ENCODE measurements at places on chromosomes 5 and 9.

DNA sequence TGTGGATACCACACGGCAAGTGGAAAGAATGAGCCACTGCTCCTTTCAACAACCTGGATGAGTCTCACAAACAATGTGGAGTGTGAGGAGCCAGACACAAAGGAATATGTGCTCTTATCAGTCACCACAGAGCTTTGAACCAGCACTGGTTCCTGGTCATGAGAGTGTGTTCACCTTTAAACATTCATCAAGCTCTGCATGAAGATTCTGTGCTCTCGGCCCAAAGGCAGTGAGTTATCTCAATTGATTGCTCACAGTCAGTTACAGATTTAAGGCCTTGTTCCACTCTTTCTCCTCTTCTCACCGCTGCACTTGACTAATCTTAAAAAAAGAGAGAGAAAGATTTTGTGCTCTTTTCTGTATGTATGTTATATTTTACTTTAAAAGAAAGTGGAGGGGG lies 19.4 kb downstream of the LRSAM1 start:
- DNase-seq = no peak

DNA sequence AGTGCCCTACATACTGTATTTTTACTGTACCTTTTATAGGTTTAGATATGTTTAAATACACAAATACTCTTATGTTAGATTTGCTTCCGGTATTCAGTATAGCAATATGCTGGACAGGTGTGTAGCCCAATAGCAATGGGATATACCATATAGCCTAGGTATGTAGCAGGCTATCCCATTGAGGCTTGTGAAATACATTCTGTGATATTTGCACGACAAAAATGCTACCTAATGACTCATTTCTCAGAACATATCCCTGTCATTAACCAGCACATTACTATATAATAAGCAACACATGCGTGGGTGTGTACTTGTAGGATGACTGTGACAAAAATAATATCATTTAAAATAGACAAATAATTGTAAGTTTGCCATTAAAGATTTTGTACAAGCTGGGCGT lies 208.8 kb downstream of the MRPS30 start:
- no peak for DNase-seq

GRCh38 chr9:99509900-99510535 lies 287.9 kb downstream of the SEC61B start:
- no peak for DNase-seq

DNA sequence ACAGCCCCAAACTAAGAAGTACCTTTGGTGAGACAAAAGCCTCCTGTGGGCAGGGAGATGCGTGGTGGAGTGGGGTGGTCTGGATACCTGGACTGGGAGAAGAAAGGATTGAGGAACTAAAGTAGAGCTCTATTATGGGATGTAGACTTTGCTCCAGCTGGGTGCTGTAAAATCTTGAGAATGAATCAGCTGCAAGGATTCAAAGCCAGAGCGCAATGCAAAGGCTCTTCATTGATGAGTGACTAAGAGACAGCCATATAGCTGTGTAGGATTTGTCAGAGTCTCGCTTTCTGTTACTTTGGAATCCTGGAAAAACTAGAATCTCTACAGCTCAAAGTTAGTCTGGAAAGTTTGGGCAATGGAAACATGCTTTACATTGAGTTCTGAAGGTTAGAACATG lies 159.9 kb downstream of the TAF11L14 start:
- no peak for DNase-seq

DNA sequence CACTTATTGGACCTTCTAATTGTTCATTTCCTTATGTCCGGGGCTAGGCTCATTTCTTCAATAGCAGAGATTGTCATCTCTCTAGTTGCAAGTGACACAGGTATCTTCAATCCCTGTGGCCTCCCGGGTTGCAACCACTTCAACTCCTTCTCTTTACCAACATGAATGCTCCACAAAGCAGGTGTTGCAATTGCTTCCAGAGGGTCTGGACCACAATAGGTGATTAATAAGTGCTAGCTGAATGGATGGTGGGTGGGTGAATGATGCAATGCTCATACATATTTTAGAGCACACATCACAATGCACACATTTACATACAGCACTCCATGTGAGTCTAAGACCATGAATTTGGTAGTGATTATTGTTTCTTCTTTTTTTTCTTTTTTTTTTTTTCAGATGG lies 2.6 kb downstream of the CEMIP2 start:
- no peak for DNase-seq

DNA sequence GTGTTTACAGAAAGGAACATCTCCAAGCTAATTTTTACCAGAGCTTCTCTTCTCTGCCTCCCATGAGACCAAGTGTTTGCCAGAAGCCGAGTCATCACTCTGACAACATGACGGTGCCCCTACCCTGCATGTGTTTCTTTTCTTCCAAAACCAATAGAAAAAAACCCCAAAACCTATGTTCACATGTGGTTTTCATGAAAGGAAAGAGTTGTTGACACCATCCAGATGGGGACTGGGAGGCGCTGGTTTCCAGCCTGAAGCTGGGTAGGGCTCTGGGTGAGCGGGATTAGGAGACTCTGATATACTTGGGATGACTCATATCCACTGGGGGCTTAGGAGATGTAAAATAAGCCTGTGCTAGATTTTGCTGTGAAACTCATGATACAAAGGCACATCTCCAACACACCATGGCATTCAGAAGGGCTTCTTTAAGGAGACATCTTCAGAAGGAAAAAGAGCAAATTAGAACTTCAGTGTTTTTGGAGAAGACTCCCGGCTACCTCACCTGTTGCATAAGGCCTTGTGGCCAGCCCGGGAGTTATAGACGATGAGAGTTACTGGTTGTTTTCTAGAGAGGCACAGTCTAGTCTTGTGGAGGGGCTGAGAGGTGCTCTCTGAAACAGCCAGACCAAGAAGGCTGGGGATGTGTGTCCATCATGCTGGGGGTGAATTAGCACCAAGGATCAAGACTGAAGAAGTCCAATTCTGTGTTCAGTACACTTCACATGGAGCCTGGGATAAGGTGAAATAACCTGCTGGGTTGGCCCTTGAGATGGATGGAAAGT lies 108.9 kb upstream of the LHFPL2 start:
- no peak for DNase-seq

DNA sequence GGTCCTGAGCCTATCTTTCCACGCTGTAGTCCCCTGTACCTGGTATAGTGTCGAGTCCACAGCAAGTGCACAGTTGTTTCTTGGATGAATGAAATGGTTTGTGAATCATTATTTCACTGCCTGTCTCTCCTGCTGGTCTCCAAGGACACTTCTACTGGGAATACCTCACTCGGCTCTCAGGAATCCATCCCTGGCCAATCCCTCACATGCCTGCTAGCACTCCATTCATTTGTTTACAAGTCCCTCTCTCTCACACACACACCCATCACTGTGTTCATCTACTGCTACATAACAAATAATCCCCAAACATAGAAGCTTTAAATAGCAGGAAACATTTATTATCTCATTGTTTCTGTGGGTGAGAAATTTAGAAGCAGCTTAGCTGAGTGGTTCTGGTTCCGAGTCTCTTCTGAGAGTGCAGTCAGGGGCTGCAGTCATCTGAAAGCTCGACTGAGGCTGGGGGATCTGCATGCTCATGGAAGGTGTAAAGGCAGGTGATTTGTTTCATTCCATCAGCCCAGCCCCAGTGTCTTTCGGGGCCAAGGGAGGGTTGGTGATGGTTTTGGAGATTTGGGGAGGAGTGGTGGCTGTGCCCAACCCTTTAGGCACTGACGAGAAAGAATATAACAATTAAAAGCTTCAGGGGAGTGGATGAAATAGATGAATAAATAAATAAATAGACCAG lies 132.7 kb upstream of the IER5L start:
- no peak for DNase-seq

DNA sequence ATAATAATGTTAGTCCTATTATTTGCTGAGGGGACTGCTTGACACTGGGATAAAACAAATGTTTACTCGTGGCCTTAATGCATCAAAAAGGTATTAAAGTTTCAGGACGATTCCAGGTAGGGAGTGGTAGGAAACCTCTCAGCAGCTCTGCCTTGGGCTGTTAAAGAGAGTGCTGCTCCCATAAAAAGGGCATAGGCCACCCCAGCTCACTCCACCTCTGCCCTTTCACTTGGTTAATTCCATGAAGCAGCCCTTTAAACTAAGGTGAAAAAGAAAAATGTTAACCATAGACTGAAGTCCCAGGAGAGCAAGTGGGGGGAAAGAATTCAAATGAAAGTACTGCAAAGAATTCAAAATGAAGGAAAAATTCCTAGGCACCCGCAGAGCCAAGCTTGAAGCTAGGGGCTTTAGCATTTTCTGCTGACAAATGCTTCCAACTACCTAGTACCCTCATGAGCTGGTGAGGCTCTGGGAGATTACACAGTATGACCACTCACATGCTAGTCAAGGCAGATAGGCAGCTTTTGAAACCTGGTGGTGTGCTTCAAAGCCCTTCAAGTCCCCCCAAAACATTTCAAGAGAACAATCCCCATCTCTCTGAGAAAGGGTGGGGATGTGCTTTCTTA lies 8.5 kb downstream of the KLF9 start:
- no peak for DNase-seq

GRCh38 chr5:131209506-131210150 lies 38.9 kb downstream of the LYRM7 start:
- DNase-seq = no peak

DNA sequence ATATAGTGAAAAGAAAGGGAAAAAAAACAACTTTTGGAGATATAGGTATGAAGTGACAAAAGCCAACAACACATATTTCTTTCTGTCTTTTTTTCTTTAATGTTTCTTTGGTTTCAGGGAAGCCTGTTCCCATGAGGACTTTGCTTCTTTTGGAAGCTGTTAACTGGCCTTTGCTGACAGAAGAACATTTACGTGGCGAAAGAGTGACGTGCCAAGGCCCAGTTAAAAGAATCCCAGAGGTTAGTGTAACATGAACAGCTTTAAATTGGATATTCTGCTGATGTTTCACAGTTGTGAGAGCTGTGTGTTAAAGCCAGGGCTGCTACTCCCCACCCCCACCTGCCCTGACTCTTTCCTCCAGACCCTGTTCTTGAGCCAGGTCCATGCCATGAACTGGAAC lies 275.9 kb downstream of the CRB2 start:
- no peak for DNase-seq

DNA sequence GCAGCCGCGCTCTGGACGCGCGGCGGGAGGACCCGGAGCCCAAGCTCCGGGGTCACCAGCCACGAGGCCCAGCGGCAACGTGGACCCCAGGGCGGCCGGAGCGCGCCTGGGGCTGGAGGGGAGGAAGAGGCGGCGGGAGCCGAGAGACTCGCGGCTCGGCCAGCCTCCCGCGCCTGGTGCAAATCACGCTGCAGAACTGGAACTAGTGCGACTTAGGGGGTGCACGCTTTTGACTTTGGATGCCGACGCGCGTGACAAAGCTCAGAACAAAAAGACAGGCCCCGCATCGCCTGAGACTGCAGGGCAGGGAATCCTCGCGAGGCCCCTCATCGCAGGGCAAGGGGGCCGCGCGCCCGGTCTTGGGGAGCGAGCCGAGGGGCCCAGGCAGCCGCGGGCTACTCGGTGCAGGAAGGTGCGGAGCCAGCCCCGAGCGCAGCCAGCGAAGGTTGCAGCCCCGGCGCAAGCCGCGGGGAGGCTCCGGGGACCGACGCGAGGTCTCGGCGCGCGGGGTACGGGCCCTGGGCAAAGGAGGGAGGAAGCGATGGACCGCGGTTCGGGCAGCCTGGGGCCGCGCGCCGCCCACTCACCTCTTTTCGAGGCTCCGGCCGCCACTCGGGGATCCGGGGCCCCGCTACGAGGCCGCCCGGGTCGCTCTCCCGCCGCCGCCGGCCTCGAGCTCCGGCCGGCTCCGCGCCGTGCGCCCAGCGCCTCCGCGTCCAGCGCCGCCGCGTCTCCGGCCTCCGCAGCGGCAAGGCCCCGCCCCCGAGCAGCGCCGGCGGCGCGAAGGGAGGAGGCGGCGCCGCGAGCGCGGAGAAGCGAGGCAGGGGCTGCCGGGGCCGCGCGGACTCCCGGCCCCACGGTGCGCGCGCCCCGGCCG lies at the start of gene GOLM1:
Gene GOLM1 (minus strand): TSS at position 735 of the 877 bp plus-strand sequence. CDS start 20,238 bp downstream, outside the sequence.
- DNase-seq = peak; percentile 86

- no peak for DNase-seq
These were observed 66.0 kb downstream of the RASEF start for GRCh38 chr9:82996941-82997340.

- DNase-seq = no peak
These were observed 22.4 kb downstream of the ARPC5L start for GRCh38 chr9:124884376-124884775.

- no peak for DNase-seq
These were observed 12.6 kb downstream of the FOXD1 start for GRCh38 chr5:73435759-73436534.

- no peak for DNase-seq
These were observed 47.0 kb downstream of the IQGAP2 start for GRCh38 chr5:76450054-76450453.

DNA sequence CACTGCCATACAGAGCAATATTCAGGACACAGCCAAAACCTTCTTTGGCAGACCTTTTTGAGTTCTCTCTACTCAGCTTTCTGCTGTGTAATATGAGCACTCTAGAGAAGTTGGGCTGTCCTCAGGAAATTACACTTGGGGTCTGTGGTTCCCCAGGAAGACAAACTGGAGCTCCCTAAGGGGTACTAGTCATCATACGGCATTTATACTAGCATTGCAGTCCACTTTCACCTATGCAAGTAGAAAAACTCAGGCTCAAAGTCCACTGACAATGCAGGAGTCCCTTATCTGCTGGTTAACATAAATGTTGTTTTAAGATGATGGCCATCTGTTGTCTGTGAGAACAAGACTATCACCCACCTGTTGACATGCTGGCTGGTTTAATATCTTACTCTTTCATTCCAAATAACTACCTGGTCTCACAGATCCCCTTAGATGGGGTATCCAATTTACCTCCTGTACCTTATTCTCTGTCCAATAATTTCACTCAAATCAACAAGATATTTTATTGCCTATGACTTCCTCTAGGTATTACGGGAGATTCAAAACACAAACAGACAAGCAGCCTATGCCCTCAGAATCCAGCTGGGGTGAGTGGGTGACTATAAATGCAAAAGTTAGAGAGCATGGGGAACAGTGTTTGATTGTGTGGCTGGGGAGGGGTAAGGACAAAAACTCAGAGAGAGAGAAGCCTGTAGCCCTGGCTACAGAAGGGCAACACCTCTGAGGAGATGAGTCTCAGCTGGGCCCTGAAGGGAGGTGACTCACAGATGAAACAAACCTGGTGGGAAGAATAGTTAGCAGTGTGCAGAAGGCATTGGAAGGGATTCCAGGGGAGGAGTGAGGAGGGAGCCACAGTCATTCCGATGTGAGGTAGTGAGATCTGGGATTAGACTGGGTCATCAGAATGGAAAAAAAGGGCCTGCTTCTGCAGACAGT lies 10.2 kb downstream of the DOCK8 start:
- DNase-seq = no peak

- no peak for DNase-seq
These were observed 114.1 kb downstream of the MUSK start for GRCh38 chr9:110782701-110783100.

- DNase-seq = no peak
These were observed 2.0 kb upstream of the TNFAIP8 start for GRCh38 chr5:119353686-119354366.
